ENCODE measurements at places on chromosomes 1 and 21.

GRCh38 chr1:18556364-18556763, 74.3 kb upstream of the PAX7 start:
- no peak for DNase-seq

- no peak for DNase-seq
These were observed 35.8 kb downstream of the UBIAD1 start for GRCh38 chr1:11308699-11309224.

DNA sequence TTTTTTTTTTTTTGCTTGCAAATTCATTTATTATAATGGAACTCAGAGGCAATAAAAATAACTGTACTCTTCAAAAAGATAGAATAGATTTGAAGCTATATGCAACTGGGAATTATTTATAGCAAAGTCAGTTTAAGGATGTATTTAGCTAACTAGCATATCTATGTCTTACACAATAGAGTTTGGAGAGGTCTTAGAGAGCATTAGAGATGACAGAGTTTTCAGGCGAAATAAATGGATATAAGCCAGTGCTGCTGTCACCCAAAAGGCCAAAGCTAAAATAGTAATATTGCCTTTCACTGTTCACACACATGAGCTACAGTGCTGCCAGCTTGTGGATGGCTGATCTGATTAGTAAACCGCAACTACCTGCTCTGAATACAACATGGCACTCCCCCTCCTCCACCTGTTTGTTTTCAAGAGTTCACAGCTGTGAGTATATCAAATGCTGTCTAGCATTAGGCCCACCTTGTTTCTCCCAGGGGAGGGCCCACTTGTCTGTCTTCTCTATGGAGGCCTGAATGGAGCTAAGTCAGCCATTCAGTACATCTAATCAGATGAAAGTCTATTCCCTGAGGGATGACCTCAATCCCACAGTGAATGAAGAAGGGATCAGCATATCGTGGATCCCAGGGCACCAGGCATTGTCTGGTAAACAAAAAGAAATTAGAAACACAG, 25.2 kb upstream of the SSX2IP start:
- DNase-seq = no peak

DNA sequence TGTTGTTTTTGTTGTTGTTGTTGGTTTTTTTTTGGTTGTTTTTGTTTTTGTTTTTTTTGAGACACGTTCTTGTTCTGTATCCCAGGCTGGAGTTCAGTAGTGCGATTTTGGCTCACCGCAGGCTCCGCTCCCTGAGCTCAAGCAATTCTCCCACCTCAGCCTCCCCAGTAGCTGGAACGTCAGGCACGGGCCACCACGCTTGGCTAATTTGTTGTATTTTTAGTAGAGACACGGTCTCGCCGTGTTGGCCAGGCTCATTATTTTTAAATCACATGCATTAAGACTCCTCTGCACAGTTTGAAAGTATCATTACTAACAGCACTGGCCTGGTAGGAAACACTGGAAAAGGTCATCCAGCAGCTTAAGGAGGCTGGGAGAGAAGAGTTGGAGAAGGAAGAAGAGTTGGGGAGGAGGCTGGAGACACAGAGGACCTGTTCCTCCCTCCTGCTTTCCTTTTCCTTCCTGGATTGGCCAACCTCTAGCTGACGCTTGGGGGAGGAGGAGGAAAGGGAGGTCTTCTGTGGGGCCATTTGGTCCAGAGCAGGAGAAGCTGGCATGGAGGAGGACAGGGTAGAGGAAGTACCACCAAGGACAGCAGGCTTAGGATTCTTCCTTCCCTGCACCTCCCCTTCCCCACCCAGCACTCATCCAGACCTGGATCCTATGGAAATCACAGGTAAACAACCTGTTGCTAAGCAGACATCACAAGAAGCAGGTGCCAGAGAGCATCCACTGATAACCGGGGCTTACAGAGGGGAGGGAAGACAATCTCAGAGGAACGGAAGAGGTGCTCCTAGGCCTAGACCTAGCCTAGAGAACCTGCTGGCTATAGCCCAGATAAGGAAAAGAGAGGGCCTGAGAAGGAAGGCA, 71.9 kb upstream of the GOLT1A start:
- DNase-seq = no peak

DNA sequence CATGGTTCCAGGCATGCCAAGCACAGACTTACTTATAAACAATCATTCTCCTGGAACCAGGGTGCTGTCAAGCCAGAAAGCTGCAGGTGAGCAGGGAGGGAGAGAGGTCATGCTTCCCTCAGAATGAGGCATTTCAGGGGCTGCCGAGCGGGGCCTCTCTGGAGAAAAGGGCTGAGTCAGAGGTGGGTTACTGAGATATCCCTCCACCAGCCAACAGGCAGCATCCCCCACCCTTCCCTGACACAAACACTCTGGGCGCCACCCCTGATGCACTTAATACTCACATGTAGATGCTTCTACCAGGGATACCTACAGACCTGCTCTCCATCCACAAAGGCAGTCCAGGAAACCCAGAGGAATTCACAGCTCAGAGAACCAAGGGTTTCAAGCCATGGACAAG, 13.1 kb downstream of the STK40 start:
- DNase-seq = no peak

DNA sequence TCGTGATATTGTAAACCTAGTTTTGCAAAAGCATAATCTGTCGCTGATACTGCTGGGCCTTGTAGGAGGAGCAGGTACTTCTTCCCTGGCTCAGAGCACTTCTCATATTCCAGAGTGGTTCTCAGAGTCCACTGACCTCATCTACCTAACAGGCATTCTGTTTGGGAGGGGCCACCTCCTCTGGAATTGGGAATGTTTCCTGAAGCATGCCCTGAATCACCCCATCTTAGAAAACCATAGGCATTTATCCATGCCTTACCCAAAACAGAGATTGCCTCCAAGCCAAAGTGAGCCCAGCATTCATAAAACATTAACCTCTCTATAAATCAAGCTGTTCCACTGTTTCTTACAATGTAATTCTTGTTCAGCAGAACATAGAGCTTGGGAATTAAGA, 35.1 kb downstream of the SLC44A3 start:
- no peak for DNase-seq

- DNase-seq = no peak
These were observed 48.9 kb downstream of the PRKCZ start for GRCh38 chr1:2098839-2099785.

GRCh38 chr1:88801575-88802208, 89.7 kb downstream of the GTF2B start:
- DNase-seq = no peak

GRCh38 chr1:86754265-86754974, 50.0 kb downstream of the SH3GLB1 start:
- DNase-seq = no peak

- no peak for DNase-seq
These were observed 58.0 kb downstream of the PRDM16 start for GRCh38 chr1:3126756-3127678.

DNA sequence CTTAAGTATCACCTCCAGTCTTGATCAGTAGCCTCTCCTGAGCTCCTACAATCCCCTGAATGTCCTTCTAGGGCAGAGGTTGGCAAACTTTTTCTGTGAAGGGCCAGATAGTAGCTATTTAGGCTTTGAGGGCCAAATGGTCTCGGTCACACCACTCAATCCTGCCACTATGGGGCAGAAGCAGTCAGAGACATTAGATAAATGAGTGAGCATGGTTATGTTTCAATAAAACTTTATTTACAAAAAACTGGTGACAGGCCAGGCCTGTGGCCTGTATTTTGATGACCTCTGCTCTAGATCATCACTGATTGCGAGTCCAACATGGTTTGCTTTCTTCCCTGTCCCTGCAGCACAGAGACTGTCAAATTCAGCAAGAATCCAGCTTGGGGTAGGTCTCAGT, 36.3 kb downstream of the LRP8 start:
- DNase-seq = no peak

- no peak for DNase-seq
These were observed 1.5 kb upstream of the PPP1R15B start for GRCh38 chr1:204413170-204413535.

DNA sequence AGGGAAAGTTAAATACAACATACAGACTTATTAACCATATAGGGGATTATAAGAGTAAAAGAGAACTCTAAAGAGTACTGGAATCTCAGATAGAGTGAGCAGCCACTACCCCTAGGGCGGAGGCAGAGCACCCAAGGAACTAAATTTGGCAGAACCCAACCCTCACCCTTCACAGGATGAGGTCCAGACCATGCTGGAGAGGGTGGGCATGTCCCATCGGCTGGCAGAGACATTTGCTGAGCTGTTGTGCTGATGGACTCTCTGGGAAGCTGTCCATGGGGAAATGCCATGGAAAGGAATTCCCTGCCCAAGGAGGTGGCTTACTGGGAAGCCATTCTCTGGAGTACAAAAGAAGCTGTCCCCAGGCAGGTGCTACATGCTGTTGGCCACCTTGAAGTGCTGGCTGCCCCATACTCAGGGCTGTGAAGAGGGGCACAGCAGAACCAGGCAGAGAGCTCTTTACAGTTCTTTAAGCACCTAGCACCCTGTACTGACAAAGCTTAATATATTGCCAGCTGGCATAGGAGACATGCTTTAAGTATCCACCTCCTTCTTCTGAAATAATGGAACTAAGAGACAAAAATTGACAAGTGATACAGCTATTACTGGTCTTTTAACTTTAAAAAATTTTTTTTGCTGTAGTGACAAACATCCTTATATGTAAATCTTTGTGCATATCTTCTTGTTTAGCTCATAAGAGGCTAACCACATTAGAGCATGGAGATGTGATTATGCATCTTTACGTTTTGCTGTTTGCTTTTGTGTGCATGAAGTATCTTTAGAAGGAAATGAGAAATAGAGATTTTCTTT, 29.6 kb downstream of the TSNAX start:
- no peak for DNase-seq

- no peak for DNase-seq
These were observed 19.4 kb upstream of the CADM3 start for GRCh38 chr1:159152031-159152430.

- no peak for DNase-seq
These were observed 648 bp downstream of the EPHA8 start for GRCh38 chr1:22563671-22564602.

- no peak for DNase-seq
These were observed 10.3 kb upstream of the HMGCS2 start for GRCh38 chr1:119778886-119779560.

DNA sequence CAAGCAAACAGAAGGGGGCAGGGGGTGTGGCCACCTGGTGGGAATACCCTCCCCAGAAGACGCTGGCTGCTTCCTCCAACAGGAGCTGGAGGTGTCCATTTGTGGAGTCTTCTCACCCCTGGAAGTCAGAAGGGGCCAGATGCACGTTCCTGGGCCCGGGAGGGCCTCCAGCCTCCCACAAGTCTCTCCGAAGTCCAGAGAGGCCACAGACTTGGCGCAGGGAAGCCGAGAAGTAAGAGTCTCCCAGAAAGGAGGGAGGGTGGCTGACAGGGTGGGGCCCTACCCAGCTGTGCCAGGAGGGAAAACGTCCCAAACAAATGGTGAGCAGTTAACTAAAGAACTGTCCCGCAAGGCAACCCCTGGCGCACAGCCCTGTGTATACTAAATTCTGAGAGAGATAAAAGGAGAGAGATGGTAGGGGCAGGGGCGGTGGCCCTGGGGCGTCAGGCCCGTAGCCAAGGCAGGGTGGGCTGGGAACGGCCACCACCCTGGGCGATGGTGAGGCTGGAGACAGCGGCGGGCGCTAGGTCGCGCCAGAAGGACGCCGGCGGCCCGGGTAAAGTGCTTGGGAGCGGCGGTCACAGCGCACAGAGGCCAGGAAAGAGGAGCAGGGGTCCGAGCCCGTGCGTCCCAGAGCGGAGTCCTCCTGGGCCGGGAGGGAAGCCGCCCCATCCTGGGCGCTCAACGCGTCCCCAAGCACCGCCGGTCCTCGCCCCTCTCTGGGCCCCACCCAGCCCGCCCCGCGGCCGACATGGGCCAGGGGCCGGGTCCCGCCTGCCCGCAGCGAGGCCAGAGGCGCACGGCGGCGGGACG, 1.2 kb downstream of the CHD5 start:
- DNase-seq = no peak

- no peak for DNase-seq
These were observed 89.7 kb downstream of the BCAR3 start for GRCh38 chr1:93591676-93592550.

GRCh38 chr1:64975740-64976139, 9.4 kb upstream of the JAK1 start:
- no peak for DNase-seq

- no peak for DNase-seq
These were observed 80.7 kb upstream of the DUSP10 start for GRCh38 chr1:221822591-221822990.

All from stimulated activated CD8-positive, alpha-beta memory T cell treated with anti-CD3 and anti-CD28 coated beads, Interleukin-12 subunit alpha, Interleukin-12 subunit beta, amount 100 ng/mL, for 1 hour (primary cell).